Adrenal gland (tissue), 19 donors: ENCODE measurements at places on chromosomes 13 and 19. TPM values are rescaled to one million over a fixed set of nuclear protein-coding genes. Genes with fewer than 3 reads are reported as not detected.

Gene ZSCAN5B
- 0.09 TPM for polyA plus RNA-seq

Gene CEACAM1
- polyA plus RNA-seq: 17.7 TPM

Gene CCDC124
- 11.3 TPM for polyA plus RNA-seq

Gene ANKRD24
- 17.2 TPM for polyA plus RNA-seq

Gene NEK5
- polyA plus RNA-seq: 0.10 TPM

GRCh38 chr13:41463838-41464602 is 6.7 kb downstream of the RGCC start:
- no peaks in the 10 kb centered on the region for H3K4me1 ChIP-seq
- H3K27me3 ChIP-seq: no peaks in the 10 kb centered on the region
- no peaks in the 10 kb centered on the region for H3K36me3 ChIP-seq
- H3K27ac ChIP-seq: no peak overlapping the region

DNA sequence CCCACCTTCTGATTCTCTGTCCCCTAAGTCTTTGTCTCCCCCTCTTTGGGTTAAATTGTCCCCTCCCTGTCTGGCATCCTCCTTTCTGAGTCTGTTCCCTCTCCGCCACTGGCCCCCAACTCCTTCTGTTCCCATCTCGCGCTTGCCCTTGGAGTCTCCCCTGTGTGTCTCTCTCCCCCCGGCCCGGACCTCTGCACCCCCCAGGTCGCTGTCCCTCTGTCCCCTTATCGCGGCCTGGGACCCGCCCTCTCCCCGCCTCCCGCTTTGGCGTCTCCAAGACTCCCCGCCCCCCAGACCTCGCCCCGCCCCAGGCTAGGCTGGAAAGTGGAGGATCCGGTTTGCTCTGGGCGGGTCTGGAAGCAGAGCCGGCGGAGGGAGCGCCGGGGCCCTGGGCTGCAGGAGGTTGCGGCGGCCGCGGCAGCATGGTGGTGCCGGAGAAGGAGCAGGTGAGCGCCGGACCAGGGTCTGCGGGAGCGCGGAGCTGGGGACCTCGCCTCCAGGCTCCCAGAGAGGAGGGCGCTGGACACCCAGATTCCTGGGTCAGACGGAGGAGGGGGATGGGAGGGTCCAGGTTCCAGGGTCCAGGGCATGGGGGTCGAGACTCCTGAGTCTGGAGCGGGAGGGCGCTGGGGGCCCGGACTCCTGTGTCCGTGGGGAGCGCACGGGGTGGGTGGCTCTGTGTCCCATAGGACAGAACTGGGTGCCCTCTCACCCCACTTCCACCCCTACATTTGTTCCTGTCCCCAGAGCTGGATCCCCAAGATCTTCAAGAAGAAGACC is at the start of gene TRPM4:
Gene TRPM4, plus strand, starts transcription at position 348 of the 780 bp plus-strand sequence. Its CDS starts 75 bp downstream, at position 423.
- H3K27me3 ChIP-seq: no peaks in the 10 kb centered on the region
- H3K27ac ChIP-seq: no peak within 1 kb of the TSS
- peak; percentile 90 for DNase-seq
- no peaks in the 10 kb centered on the region for H3K36me3 ChIP-seq
- H3K4me1 ChIP-seq: peaks cover 9% of the 10 kb centered on the region
- peak within 1 kb of the TSS; percentile 57 for H3K4me3 ChIP-seq

GRCh38 chr13:45402641-45403040 is 15.5 kb downstream of the SLC25A30 start:
- peaks cover 66% of the 10 kb centered on the region for H3K36me3 ChIP-seq
- H3K27me3 ChIP-seq: no peaks in the 10 kb centered on the region
- no peaks in the 10 kb centered on the region for H3K4me1 ChIP-seq
- no peak overlapping the region for H3K4me3 ChIP-seq

DNA sequence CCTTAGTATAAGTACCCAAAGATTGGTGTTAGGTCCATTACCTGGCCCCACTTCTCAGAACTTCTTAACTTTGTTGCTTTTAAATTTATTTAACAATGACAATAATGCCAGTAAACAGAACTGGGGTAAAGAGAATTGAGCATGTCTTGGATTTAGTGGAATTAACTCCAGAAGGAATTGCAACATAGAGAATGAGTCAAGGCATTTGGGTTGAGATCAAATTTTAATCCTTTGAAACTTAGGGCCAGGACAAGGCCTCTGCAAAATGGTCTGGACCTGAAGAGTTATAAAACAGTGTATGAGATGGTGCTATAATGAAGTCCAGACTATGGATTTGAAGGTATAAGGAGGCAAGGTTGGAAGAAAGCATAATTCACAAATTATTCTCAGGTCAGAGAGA is 1030.4 kb downstream of the SLITRK5 start:
- DNase-seq: no peak
- no peaks in the 10 kb centered on the region for H3K36me3 ChIP-seq
- H3K4me1 ChIP-seq: no peaks in the 10 kb centered on the region
- H3K27me3 ChIP-seq: no peaks in the 10 kb centered on the region
- no peak overlapping the region for H3K27ac ChIP-seq
- no peak overlapping the region for H3K4me3 ChIP-seq

GRCh38 chr19:6769006-6769619 is 1.9 kb upstream of the SH2D3A start:
- no peaks in the 10 kb centered on the region for H3K27me3 ChIP-seq
- H3K27ac ChIP-seq: no peak overlapping the region
- DNase-seq: no peak

DNA sequence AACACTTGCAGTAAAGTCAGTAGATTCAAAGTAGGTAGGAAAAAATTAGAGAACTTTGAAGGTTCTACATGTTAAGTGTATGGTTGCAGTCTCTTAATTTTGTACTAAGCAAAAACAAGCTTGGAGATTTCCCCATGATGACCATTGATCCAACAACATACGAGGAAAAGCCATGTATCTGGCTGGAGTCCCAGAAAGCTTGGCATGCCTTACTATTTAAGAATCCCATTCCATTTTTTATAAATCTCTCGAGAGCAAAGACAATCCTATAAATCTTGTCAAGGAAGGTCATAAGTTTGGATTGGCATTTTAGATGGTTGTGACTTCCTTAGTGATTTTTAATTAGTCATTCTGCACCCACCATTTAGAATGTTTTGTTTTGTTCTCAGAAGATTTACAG is 495.9 kb downstream of the GPC5 start:
- no peaks in the 10 kb centered on the region for H3K36me3 ChIP-seq
- no peak overlapping the region for H3K27ac ChIP-seq
- no peaks in the 10 kb centered on the region for H3K4me1 ChIP-seq

- H3K36me3 ChIP-seq: no peaks in the 10 kb centered on the region
- peak; percentile 94 for DNase-seq
- no peak overlapping the region for H3K4me3 ChIP-seq
- peaks cover 21% of the 10 kb centered on the region for H3K27me3 ChIP-seq
- H3K27ac ChIP-seq: no peak overlapping the region
Observed at GRCh38 chr19:55452749-55453346, 8.6 kb downstream of the ISOC2 start.

DNA sequence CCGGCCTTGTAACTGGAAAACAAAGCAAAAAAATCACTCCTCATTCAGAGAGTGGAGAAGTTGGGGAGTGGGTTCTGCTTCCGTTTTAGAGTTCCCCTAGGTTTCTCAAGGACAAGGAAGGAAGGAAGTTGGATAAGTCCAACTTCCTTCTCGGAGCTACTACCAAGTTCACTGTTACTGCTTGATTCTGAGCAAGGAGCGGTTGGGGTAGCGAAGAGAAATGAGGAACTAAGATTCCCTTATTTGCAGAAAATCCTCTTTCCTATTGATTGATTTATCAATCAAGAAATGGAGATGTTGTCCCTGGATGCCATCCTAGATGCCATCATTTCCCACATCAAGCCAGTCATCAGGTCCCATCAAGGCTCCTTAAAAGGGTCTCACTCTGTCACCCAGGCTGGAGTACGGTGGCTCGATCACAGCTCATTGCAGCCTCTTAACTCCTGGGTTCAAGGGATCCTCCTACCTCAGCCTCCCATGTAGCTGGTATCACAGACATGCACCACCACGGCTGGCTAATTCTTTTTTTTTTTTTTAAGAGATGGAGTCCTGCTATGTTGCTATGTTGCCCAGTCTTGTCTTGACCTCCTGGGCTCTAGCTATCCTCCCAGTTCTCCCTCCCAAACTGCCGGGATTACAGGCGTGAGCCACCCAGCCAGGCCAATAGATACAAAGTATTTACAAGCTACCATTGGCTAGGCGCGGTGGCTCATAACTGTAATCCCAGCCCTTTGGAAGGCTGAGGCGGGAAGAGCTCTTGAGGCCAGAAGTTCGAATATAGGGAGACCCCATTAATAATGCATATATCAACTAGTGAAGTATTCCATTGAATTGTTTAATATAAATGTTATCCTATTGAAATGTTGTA is 809 bp upstream of the B9D2 start:
- no peaks in the 10 kb centered on the region for H3K36me3 ChIP-seq
- peak overlapping the region; percentile 85 for H3K4me3 ChIP-seq
- no peaks in the 10 kb centered on the region for H3K27me3 ChIP-seq

- DNase-seq: no peak
- no peaks in the 10 kb centered on the region for H3K4me1 ChIP-seq
- H3K27me3 ChIP-seq: no peaks in the 10 kb centered on the region
- H3K27ac ChIP-seq: no peak overlapping the region
- H3K36me3 ChIP-seq: no peaks in the 10 kb centered on the region
Observed at GRCh38 chr13:77891486-77891885, 27.1 kb downstream of the EDNRB start.

DNA sequence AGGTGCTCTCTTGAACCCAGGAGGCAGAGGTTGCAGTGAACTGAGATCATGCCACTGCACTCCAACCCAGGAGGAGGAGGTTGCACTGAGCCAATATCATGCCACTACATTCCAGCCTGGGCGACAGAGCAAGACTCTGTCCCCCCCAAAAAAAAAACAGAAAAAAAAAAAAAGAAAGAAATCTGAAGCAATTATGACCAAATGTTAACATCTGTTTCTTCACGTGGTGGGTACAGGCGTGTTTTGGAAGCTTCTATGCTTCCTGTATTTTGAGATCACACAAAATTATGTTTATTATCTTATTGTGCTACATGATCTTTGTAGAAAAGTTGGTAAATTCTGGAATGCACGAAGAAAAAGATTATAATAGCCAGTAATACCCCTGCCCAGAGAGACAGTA is 2.7 kb upstream of the ACP5 start:
- H3K36me3 ChIP-seq: no peaks in the 10 kb centered on the region
- H3K27me3 ChIP-seq: peaks cover 7% of the 10 kb centered on the region
- H3K27ac ChIP-seq: no peak overlapping the region
- peaks cover 5% of the 10 kb centered on the region for H3K4me1 ChIP-seq
- no peak overlapping the region for H3K4me3 ChIP-seq
- DNase-seq: no peak

DNA sequence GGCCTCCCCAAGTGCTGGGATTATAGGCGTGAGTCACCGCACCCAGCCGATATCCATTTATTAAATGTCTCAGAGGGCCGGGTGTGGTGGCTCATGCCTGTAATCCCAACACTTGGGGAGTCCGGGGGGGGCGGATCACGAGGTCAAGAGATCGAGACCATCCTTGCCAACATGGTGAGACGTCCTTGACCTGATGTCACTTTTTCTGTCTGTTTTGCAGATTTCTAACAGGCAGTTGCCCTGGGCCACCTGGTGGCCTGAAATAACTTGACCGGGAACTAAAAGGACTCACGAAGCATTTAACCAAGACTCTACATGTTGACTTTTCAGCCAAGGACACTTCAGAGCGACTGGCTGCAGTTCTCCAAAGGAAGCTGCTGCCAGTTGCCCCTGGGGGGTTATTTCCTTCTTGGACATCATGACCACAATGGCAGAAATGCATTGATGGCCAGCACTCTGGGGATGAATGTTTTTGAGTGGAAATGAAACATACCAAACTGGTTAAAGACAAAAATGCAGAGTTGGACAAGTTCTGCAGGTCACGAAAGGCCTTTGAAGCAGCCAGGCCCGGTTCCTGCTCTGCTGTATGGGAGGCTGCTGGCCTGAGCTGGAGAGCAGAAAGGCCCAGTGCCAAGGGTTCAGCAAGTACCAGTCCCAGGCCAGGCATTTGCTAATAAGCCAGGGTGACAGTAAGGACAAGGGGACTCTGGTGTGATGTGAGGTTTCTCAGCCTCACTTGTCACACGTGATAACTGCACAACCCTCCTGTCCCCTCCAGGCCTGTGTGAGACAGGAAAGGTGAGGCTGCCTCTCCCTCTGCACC is 8.3 kb downstream of the ZNF837 start:
- no peak for DNase-seq
- no peaks in the 10 kb centered on the region for H3K36me3 ChIP-seq
- H3K27me3 ChIP-seq: no peaks in the 10 kb centered on the region
- H3K4me1 ChIP-seq: no peaks in the 10 kb centered on the region
